GM03348 (cell line): ENCODE measurements at places on chromosomes 11 and 22.
A peak's percentile ranks its signal among the peaks of the same experiment; 100 is the strongest.

GRCh38 chr11:34707462-34707840, 86.6 kb downstream of the EHF start:
- DNase-seq = no peak

DNA sequence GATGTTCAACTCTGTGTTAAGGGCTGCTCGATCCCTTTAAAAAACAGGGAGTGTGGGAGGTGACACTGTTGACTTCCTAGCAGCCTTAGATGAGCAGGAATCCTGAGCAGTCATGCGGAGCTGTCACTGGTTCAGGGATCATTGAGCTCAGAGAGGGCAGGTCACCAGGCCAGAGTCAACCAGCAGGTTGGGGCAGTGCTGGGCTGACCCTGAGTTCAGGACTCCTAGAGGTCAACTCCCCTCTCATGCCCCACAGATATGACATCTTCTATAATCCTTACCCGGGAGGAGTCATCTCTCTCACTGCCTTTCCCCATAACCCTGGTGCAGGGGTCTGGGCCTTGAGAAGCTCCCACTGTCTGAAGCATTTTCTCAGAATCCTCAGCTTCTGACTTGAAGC, 12.9 kb upstream of the WNT11 start:
- DNase-seq = no peak

GRCh38 chr11:75031771-75032549, 43.2 kb downstream of the NEU3 start:
- DNase-seq = peak; percentile 84

DNA sequence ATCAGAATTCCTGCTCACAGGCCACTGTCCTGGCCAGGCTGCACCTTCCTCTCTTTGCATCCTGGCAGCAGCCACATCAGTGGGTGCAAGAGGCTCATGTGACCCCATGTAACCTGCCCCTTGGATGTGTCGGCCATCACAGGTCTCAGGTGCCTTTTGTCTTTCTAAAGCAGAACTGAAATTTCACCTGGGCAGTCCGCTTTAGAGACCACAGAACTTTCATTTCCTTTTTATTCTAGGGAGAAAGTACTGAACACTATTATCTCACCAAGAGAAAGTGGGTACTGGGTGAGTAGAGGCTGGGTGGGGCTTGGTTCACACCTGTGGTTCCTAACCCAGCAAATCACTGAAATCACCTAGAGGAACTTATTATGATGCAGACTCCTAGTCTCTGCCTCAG, 51.7 kb upstream of the NUP160 start:
- no peak for DNase-seq

DNA sequence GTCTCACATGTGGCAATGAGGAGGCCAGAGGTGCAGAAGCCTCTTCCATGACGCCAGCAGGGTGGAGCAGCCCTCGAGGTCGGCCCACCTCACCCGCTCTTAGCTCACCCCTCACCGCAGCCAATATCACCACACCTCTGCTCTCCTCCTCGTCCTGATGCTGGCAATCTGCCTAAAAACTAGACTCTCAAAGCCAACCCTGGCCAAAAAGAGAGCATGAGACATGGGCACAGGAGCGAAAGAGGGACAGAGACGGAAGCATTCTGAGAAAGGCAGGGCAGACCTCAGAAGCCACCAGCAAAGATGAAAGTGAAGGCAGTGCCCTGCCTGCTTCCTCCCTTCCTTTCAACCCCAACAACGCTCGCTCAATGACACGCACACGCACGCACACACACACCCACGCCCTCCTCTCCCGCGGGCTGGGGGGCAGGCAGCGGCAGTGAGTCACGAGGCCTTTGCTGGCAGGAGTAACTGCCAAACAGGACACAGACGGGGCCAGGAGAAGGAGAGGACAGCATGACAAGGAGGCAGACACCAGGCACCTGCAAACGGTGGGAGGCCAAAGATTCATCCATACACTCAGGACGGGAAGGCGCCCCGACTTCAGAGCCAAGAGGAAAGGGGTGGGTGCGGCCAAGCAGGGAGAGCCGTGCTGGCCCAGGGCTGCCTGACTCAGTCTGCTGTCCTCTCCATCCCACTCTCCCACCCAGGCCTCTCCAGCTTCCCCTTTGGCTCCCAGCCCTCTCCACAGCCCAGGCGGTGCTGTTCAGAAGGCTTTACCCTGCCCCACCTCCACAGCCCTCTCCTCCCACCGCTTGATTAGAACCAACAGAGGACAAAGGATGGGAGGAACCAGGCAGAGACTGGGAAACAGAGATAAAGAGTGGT, 11.4 kb downstream of the IGSF9B start:
- DNase-seq = peak; percentile 52

- no peak for DNase-seq
These were observed 71.9 kb upstream of the C11orf87 start for GRCh38 chr11:109350091-109350490.

DNA sequence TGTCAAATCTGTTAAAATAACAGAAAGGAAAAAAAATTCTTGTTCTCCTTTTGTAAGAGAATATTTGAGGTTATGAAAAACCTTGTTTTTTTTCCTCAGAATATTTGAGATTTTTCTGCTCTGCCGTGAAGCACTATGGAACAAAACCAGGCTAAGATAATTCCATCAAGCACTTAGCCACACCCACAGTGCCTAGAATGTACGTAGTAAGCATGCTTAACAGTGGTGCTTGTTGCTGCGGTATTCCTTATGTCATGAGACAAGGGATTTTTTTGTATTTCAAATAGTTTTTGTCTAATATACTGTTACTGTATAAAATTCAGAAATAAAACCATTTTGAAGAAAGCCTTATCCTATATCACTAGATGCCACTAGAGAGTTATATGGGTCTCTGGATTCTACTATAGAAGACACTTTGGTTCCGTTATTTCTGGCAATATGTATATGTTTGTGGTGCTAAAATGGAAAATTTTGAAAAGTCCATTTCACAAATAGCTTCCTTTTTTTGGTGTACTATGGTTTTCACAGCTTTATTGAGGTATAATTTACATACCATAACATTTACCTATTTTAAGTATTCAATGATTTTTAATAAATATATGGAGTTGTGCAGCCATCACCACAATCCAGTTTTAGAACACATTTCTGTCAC, 23.7 kb downstream of the PDHX start:
- peak; percentile 65 for DNase-seq

GRCh38 chr11:107780775-107781174, 68.9 kb upstream of the SLN start:
- no peak for DNase-seq

DNA sequence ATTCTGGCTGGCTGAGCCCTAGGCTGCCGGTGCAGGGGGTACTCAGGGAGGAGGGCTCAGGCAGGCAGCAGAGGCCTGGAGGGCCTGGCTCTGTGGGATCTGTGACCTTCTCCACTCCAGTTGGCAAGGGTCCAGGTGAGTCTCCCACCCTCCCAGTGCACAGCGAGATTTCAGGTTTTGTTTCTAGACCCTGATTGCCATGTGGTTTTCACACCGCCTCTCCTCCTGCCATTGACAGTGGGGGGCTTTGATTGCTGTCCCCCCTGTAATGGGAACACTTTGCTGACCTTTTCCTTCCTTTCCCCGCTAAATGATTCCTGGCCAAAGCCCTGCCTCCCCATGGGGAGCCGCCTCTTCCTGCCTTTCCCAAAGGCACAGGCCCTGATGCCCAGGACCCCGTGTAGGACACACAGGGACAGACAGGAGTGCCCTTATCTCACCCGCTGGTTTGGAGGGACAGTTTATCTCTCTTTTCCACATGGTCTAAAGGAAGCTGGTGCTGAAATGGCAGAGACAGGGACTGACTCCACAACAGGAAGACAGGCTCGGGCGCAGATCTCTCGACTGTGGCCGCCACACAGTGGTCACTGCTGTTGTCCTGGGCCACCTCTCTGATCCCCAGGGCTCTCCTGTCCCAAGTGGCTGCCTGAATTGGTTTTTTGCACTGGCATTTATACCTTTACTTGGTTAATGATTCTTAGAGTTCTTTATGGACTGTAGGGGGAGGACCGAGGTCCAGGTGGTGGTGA, 43.4 kb downstream of the BCR start:
- no peak for DNase-seq

GRCh38 chr11:128608746-128609407, 21.5 kb upstream of the ETS1 start:
- no peak for DNase-seq

- DNase-seq = no peak
These were observed 17.6 kb upstream of the COMT start for GRCh38 chr22:19923914-19924513.

- DNase-seq = no peak
These were observed 589.2 kb downstream of the BRD1 start for GRCh38 chr22:49238181-49239141.

- no peak for DNase-seq
These were observed 23.4 kb upstream of the GPR83 start for GRCh38 chr11:94424662-94425061.

GRCh38 chr22:46346680-46347405, 11.3 kb downstream of the TRMU start:
- no peak for DNase-seq

DNA sequence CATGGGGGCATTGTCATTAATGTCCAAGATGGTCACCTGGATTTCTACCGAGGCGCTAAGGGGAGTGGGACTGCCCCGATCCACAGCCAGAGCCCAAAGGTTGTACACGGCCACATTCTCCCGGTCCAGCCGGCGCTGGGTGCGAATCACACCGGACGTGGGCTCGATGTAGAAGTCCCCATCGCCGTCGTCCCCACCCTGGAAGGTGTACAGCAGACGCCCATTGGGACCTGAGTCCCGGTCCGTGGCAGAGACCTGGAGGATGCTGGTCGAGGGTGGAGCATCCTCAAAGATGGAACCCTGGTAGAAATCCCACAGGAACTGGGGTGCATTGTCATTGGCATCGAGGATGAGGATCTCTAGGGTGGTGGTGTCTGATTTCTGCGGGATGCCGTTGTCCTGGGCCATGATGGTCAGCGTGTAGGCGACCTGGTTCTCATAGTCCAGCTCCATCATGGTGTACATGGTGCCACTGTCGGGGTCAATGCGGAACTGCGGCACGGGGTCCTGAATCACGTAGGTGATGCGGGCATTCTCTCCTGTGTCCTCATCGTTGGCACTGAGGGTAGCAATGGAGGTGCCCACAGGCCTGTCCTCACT, 3.1 kb downstream of the CELSR1 start:
- DNase-seq = no peak

DNA sequence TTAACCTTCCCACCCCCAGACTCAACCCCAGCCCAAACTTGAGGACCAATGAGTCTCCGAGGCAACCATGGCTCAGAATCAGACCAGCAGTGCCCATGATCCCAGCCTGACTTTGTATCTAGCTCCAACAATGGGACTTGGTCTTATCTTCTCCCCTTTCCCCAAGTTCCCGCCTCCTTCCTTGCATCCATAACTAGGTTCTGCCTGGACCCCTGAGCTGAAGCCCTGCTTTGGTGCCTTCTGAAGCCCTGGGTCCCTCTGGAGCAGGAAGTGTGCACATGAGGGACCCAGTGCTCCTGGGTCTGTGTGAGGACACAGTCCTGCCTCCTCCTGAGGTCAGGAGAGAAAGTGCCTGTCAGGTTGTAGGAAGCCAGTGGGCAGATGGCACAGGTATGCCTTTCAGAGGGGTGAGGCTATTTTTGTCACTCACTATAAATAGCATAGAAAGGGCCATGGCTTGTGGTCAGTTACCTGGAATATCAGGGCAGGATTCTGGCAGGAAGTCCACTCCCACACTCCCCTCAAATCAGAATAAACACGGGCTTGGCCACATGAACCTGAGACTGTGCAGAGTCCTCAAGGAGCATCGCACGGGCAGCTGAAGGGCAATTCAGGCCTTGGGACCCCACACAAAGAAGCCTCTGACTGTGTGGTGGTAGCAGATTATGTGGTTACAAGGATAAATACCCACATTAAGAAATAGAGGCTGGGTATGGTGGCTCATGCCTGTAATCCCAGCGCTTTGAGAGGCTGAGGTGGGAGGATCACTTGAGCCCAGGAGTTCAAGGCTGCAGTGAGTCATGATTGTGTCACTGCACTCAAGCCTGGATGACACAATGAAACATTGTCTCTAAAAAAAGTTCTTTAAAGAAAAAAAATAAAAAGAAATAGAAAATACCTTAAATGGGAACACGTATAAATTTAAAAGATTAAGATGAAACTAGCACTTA, 27.4 kb downstream of the RCN1 start:
- no peak for DNase-seq

DNA sequence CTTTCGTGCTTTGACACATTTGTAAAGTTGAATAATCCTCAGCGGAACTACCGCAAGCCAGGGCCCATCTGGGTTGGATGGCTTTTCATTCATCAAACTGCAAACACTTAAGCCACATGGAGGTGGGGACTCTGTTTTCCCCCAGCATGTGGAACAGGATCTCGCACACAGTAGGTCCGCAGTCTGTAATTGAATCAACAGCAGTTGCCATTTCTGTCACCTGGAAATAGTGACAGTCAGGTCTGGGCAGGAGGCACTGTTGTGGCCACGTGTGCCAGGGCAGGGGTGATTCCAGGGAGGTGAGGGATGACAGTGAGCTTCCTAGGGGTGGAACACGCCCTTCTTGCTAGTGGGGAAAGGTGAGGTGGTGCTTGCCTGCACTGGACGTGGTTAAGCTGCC, 50.7 kb upstream of the ANO1 start:
- no peak for DNase-seq

DNA sequence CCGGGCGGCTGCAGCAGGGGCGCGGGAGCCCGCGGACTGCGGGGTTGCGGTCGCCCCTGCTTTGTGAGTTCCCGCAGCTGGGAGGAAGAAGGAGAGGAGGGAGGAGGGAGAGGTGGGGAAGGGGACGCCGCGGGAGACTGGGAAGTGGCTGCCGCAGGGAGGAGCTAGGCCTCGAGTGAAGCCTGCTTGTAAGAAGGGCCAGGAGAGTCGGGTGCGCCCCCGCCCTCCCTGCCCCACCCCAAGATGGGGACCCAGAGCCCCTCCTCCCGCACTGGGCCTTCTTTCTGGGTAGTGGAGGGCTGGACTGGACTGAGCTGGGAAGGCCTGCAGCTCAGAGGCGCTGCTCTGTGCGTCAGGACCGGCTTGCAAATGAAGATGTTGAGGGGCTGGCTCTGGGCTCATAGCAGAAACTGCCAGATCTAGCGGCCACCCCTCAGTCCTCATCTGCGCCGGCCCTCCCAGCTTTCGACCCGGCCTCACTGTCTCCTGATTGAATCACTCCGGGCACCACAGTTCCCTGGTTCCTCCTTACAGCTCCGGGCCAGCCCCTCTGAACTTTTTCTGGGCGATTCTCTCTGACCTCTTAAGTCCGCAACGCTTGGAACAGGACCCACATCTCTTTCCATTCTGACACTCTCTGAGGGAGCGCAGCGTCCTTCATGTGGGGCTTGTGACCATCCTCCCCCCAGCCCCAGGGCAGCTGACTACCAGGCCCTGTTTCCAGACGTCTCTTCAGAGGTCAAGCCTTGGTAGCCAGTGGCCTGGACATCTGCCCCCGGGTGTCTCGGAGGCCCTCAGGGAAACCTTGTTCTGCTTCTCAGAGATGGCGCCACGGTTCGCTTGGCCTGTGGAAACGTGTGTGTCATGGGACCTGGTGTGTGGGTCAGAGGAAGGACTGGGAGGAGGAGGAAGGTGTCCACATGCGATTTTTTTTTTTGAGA, 21.9 kb downstream of the SERPINH1 start:
- peak; percentile 82 for DNase-seq

GRCh38 chr22:23700706-23701105, 9.9 kb downstream of the RGL4 start:
- no peak for DNase-seq

GRCh38 chr11:5489576-5490357, 1.3 kb downstream of the OR52D1 start:
- DNase-seq = peak; percentile 11

- DNase-seq = no peak
These were observed 133.2 kb downstream of the SPATA19 start for GRCh38 chr11:133712051-133712560.
